ENCODE measurements at places on chromosomes 1 and 21. TPM values are rescaled to one million over a fixed set of nuclear protein-coding genes. Genes with fewer than 3 reads are reported as not detected.

The ETNK2 gene
- total RNA-seq: 7.2 TPM

The CCDC30 gene
- 2.5 TPM for total RNA-seq

The RGS8 gene
- total RNA-seq: 0.33 TPM

The CNIH3 gene
- total RNA-seq: 2.1 TPM

The CYYR1 gene
- total RNA-seq: 13.2 TPM

The LMOD1 gene
- 40.3 TPM for total RNA-seq

The NBPF26 gene
- 16.4 TPM for total RNA-seq

- DNase-seq: no peak
These were observed 92.1 kb downstream of the WDR3 start for GRCh38 chr1:118021668-118022067.

DNA sequence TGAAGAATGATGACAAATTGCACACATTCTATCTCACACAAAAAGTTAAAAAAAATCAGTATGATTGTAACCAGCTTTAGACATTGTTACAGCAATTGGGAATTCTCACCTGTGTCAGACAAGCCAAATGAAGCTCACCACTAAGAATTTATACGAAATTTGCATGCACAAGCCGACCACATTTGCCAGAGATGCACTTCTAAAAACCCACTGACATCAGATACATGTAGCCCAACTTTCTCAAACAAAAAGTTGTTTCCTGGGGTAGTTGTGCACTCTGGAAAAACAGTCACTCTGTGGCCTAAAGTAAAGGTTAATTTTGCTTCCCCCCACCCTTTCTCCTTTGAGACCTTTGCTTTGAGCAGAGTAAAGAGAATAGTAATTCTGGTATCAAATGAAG is 67.9 kb upstream of the IL12RB2 start:
- DNase-seq: no peak

DNA sequence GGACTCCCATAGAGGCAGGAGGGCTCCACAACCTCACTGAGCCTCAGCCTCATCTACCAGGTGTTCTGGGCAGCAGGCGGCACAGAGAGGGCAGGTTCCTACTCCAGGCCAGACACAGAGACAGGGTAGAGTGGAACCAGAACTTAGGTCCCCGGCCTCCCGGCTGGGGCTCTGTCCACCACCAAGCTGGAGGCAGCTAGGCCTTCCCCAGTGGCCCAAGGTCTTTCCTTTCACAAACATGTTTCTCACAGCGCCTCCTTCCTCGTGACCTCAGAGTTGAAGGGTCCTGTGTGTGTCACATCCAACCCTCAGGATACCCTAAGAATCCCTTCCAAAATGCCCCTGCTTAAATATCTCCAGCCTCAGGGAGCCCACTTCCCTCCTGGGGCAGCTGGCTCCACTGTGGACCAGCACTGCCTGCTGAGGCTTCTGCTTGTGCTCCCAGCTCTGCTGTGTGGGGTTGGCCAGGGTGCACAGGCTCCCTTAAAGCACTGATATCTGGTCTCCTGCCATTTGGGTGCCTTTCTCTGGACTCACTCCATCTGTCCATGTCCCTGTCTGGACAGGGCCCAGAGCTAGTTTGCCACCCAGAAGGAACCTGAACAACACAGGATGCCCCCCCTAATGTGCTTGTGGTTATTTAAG is 33.2 kb upstream of the MAGOH start:
- DNase-seq: no peak

DNA sequence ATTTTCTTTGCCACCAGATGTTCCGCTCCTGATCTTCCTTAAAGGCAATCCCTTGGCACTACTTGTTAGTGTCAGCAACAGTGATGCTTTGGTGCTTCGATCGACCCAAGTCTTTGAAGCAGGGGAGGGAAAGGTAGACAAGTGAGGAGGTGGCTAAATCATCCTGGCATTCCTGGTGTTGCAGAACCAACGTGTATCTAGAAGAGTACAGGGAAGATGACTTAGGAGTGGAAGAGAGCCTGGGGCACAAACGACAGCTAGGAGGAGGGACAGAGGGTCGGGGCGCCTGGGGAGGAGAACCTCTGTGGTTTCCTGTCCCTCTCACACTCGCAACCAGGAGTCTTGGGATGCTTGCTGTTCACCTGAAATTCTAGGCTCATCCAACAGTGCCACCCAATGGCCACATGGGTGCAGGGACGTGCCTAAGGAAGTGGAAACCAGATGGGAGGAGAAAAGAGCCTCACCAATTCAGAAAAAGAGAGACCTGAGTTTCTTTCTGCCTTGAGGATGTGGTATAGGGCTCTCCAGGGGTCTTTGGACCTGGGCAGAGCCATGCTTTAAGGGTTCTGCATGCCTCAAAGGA is 9.5 kb upstream of the KCNA2 start:
- DNase-seq: peak; percentile 75

GRCh38 chr1:60235275-60235674 is 161.7 kb upstream of the C1orf87 start:
- DNase-seq: no peak

- DNase-seq: peak; percentile 40
These were observed 30.6 kb upstream of the LRRC3 start for GRCh38 chr21:44424608-44425306.

GRCh38 chr1:175757381-175758015 is 14.1 kb upstream of the TNR start:
- DNase-seq: no peak

DNA sequence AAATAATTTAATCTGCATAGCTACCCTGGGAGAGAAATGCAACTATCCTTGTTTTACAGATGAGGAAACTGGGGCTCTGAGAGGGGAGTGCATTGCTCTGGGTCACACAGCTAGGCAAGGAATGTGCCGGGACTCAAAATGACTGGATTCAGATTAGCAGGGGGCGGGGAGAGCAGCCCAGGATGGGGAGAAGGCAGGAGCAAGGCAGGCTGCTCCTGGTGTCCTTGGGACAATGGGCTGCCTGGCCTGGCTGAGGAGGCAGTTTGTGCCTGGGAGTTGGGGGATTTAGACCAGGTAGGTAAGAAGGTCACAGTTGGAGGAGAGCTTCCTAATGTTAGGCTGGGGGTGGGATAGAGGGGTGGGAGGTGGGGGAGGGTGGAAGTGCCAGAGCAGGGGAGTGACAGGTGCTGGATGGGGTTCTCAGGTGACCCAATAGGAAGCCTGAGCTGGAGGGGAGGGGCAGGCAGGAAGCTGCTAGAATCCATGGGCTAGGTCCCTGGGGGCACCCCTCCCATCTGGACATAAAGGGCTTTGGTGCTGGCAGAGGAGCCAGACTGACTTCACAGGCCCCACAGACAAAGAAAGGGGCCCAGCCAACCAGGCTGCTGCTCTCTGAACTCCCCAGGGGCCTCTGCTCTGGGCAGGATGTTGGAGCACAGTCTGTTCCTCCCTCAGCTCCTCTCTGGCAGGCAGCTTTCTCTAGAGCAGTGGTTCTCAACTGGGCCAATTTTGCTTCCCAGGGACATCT is 29.0 kb downstream of the TRIM62 start:
- DNase-seq: peak; percentile 92

GRCh38 chr1:217135987-217136894 is 413.0 kb upstream of the ESRRG start:
- no peak for DNase-seq

GRCh38 chr1:229238674-229239415 is 32.1 kb upstream of the RAB4A start:
- DNase-seq: no peak

GRCh38 chr1:246052603-246053002 is 454.5 kb downstream of the SMYD3 start:
- no peak for DNase-seq
